ENCODE measurements at places on chromosomes 7 and 10.

GRCh38 chr10:6979371-6979770 lies 399.3 kb upstream of the PRKCQ start:
- DNase-seq, result no peak

DNA sequence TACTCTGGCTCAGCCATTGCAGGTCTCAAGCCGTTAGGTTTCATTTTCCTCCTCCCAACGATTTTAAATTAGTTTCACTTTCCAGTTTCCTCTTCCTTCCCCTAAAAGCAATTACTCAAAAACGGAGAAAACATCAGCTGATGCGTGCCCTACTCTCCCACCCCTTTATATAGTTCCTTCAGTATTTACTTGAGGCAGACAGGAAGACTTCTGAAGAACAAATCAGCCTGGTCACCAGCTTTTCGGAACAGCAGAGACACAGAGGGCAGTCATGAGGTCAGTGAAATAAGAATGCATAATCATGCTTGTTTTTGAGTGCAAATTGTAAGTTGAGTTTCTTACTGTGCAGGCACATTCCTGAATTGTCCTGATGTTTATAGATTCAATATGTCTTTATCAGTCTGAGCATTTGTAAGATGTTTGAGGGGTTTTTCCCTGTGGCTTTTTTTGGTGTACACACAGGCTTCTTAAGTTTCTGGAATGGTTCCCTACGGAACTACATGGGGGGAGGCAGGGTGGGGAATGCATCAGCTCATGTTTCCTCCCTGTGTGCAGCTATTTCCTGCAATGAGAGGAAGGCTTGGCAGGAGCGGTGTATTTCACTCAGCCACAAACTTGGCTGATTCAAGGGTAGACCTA lies at the start of gene IFIT3:
Gene IFIT3 (plus strand): TSS at position 195 of the 639 bp plus-strand sequence. CDS start 77 bp downstream, at position 272.
- DNase-seq, result no peak

DNA sequence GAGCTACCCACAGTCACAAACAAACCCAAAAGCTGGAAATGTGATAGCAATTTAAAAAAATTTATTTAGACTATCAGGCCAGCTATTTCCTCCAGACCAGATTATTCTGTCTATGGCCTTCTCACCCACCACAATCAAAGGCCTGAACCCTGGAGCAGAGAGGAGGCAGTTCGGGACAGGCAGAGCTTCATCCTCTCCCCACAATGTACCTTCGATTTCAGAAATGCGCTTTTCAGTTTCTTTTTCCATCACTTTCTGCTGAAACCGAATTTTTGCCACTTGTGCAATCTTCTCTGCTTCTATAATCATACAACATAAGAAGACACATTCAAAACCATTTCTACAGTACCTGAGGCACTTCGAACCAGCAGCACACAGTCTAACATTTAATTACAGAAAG lies 29.9 kb downstream of the ERLIN1 start:
- DNase-seq, result no peak

DNA sequence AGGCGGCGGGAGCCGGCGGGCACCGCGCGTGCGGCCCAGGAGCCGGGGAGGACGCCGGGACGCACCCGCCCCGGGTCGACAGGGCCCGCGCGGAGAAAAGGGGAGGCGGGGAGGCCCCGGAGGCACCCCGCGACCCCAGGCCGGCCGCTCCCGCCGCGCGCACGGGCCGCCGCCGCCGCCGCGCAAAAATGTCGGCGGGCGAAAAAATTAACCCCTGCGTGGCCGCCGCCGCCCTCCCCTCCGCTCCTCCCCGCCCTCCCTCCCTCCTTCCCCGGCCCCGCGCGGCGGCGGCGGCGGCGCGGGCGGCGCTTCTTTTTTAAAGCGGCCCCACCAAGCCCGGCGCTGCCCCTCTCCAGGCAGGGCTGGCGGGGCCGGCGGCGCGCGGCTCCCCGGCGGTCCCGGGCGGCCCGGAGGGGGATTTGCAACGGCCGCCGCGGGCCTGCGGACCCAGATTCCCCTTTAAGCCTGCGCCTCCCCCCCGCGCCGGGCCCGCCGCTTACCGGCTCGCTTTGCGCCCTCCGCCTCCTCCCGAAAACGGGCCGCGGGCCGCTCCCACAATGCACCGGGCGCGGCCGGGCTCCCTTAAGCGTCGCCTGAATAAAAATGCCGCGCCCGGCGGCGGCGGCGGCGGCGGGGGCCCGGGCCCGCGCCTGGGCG lies 465 bp downstream of the SEPHS1 start:
- peak; percentile 24 for DNase-seq

DNA sequence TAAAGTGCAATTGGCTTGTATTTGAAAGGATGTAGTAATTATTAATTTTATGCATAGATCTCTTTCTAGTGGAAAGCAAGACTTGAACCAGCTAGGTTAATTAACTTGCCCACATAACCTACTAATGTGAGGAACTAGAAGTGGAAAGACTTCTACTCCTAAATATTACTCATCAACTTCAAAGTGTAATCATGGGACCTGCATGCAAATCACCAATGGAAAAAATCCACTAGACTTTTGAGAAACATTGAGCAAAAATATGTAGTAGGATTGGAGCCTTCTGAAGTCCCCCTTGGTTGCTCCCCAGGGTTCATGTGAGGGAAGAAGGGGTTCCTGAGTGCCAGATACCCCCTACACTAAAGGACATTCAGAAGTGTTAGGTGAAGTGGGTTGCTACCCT lies 240.2 kb downstream of the PTEN start:
- DNase-seq, result no peak

DNA sequence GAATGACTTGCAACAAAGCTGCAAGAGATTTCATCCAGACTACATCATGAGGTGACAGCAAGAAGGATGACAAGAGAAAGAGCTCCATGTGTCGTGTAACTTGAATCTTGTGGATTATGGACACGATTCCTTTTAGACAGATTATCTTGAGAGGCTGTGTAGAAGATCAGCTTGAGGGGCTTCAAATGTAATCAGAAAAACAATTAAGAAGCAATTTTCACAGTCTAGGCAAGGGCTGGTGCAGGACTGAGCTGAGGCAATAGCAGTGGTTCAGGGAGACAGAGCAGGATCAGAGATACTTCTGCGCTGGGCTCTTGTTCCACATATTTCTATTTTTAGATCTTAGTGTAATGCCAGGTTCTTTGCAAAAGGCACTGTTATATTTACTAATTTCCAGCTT lies 253.0 kb upstream of the COBL start:
- no peak for DNase-seq

GRCh38 chr7:122689346-122690109 lies 9.4 kb downstream of the RNF133 start:
- no peak for DNase-seq

DNA sequence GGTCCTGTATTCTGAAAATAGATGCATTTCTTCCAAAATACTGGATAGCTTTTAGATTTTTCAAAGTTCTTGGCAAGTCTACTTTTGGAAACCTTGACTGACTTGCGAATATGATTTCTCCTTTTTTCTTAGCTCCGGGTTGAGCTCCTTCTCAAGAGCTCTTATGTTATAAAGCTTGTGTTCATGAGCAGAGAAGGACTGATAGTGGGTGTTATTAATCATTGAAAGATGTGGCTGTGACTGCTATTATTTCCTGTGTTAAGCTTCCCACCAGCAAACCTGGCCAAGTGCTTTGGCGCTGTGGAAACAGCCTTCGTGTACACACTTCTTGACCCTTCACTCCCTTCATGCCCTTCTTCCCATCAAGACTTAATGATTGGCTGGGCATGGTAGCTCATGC lies 98.2 kb downstream of the KIAA1217 start:
- no peak for DNase-seq

- DNase-seq, result no peak
Measured at GRCh38 chr7:46179061-46179610, 258.1 kb upstream of the IGFBP3 start.

DNA sequence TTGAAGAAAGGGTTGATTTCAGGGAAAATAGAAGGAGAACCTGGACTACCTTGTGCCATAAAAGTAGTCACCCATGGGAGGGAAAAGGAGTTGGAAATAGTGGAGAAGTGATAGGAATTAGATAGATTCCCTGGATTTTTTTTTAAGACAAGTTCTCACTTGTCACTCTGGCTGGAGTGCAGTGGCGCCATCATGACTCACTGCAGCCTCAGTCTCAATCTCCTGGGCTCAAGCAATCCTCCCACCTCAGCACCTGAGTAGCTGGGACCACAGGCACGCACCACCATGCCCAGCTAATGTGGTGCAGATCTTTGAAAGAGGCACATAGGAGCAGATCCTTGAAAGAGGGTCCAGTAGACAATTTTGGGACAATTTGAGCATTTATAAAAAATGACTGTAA lies 9.5 kb upstream of the BLNK start:
- no peak for DNase-seq

All from DMS153 (cell line).